ENCODE measurements at places on chromosomes 13 and 19. TPM values are rescaled to one million over a fixed set of nuclear protein-coding genes. Genes with fewer than 3 reads are reported as not detected.

Gene C19orf67
- polyA plus RNA-seq = not detected

Gene CCL25
- polyA plus RNA-seq = 1.2 TPM

Gene CNMD
- polyA plus RNA-seq = not detected

Gene ITM2B
- 538 TPM for polyA plus RNA-seq

Gene GPR108
- 81.3 TPM for polyA plus RNA-seq

Gene DAND5
- not detected for polyA plus RNA-seq

Gene ZNF135
- polyA plus RNA-seq = 1.0 TPM

Gene JUND
- 164 TPM for polyA plus RNA-seq

Gene TNFSF13B
- polyA plus RNA-seq = 7.2 TPM

Gene CD209
- polyA plus RNA-seq = not detected

Gene WDR87
- not detected for polyA plus RNA-seq

Gene MVB12A
- polyA plus RNA-seq = 22.2 TPM

Gene ZNF844
- 8.8 TPM for polyA plus RNA-seq

Gene CPB2
- 0.14 TPM for polyA plus RNA-seq

Gene CEACAM3
- not detected for polyA plus RNA-seq

Gene WASF3
- not detected for polyA plus RNA-seq

Gene CEACAM7
- not detected for polyA plus RNA-seq

Gene TNFRSF19
- 0.29 TPM for polyA plus RNA-seq

Gene LPAR2
- 14.3 TPM for polyA plus RNA-seq

Gene ZNF382
- polyA plus RNA-seq = 7.9 TPM

Gene NFIX
- 0.09 TPM for polyA plus RNA-seq

Gene PSG3
- not detected for polyA plus RNA-seq

Gene IPO5
- 25.3 TPM for polyA plus RNA-seq

Gene OR4F17
- polyA plus RNA-seq = not detected

Gene ZNF507
- 6.9 TPM for polyA plus RNA-seq

Gene ZNF682
- 3.7 TPM for polyA plus RNA-seq

Gene ZNF154
- polyA plus RNA-seq = 5.0 TPM

Gene IFT88
- polyA plus RNA-seq = 7.9 TPM

Gene DIS3
- polyA plus RNA-seq = 16.3 TPM

Gene ZNF728
- polyA plus RNA-seq = not detected

Gene CFAP97D2
- polyA plus RNA-seq = not detected

Gene GTF3A
- polyA plus RNA-seq = 484 TPM

Gene LGALS14
- not detected for polyA plus RNA-seq

Gene TMEM205
- 101 TPM for polyA plus RNA-seq

Gene NLRP5
- not detected for polyA plus RNA-seq

Gene PRTN3
- polyA plus RNA-seq = not detected

Gene ZNF880
- 32.9 TPM for polyA plus RNA-seq

Gene FBN3
- not detected for polyA plus RNA-seq

Gene PCDH20
- polyA plus RNA-seq = not detected

Gene ZNF708
- polyA plus RNA-seq = 10.9 TPM

Gene ZNF570
- polyA plus RNA-seq = 4.3 TPM

Gene RASAL3
- polyA plus RNA-seq = 27.0 TPM

Gene WDR88
- 0.13 TPM for polyA plus RNA-seq

Gene CGB5
- polyA plus RNA-seq = not detected

Gene ZNF85
- 11.7 TPM for polyA plus RNA-seq

Gene NR1H2
- 130 TPM for polyA plus RNA-seq

Gene MYO1F
- 40.9 TPM for polyA plus RNA-seq

Gene ZNF763
- polyA plus RNA-seq = 2.4 TPM

Gene LIG1
- polyA plus RNA-seq = 30.1 TPM

Gene SYNE4
- polyA plus RNA-seq = not detected

Gene C13orf42
- polyA plus RNA-seq = not detected

Gene CBY2
- not detected for polyA plus RNA-seq

Gene ZNF491
- polyA plus RNA-seq = 0.85 TPM

All from IgD-negative memory B cell (primary cell).